Lower lobe of right lung (tissue), 2 donors: ENCODE measurements at places on chromosomes 2 and 18. TPM values are rescaled to one million over a fixed set of nuclear protein-coding genes. Genes with fewer than 3 reads are reported as not detected.
A peak's percentile ranks its signal among the peaks of the same experiment; 100 is the strongest.

DNA sequence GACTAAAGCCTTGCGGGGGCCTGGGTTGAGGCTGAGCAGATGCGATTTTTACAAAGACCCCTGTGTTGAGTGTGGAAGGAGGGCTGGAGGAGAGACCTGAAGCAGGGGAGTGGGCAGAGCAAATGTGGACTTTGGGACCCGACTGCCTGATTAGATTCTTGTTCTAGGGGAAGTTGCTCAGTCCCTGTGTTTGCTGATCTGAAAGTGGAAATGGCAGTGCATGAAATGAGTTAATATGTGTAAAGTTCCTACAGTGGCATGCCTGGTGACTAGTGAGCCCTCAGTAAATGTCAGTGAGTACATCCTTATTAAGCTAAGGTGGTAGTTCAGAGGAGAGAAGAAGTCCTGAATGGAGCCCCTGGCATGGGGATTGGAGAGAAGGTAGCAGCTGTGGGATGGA lies 52.3 kb downstream of the ARMC9 start:
- H3K27ac ChIP-seq: no peak overlapping the region
- H3K27me3 ChIP-seq: no peaks in the 10 kb centered on the region
- no peaks in the 10 kb centered on the region for H3K36me3 ChIP-seq

- no peaks in the 10 kb centered on the region for H3K4me1 ChIP-seq
- H3K4me3 ChIP-seq: no peak overlapping the region
- no peaks in the 10 kb centered on the region for H3K27me3 ChIP-seq
- DNase-seq: no peak
Measured at GRCh38 chr2:13255485-13255884, 538.7 kb downstream of the TRIB2 start.

GRCh38 chr2:240604939-240605716 lies 18.6 kb downstream of the CAPN10 start:
- H3K4me1 ChIP-seq: peaks cover 10% of the 10 kb centered on the region
- DNase-seq: peak; percentile 42
- H3K27ac ChIP-seq: no peak overlapping the region
- no peak overlapping the region for H3K4me3 ChIP-seq

The MC5R gene
- total RNA-seq: not detected

- no peak overlapping the region for H3K27ac ChIP-seq
- H3K36me3 ChIP-seq: peaks cover 6% of the 10 kb centered on the region
- no peaks in the 10 kb centered on the region for H3K27me3 ChIP-seq
- no peak overlapping the region for H3K4me3 ChIP-seq
- H3K4me1 ChIP-seq: peaks cover 23% of the 10 kb centered on the region
Measured at GRCh38 chr2:109486711-109487535, 126.8 kb downstream of the SEPTIN10 start.

The REG1B gene
- not detected for total RNA-seq

- peaks cover 8% of the 10 kb centered on the region for H3K4me1 ChIP-seq
- H3K27me3 ChIP-seq: no peaks in the 10 kb centered on the region
- no peak overlapping the region for H3K4me3 ChIP-seq
Measured at GRCh38 chr2:100257939-100258338, 64.4 kb downstream of the LONRF2 start.

The TCF23 gene
- total RNA-seq: 1.2 TPM

DNA sequence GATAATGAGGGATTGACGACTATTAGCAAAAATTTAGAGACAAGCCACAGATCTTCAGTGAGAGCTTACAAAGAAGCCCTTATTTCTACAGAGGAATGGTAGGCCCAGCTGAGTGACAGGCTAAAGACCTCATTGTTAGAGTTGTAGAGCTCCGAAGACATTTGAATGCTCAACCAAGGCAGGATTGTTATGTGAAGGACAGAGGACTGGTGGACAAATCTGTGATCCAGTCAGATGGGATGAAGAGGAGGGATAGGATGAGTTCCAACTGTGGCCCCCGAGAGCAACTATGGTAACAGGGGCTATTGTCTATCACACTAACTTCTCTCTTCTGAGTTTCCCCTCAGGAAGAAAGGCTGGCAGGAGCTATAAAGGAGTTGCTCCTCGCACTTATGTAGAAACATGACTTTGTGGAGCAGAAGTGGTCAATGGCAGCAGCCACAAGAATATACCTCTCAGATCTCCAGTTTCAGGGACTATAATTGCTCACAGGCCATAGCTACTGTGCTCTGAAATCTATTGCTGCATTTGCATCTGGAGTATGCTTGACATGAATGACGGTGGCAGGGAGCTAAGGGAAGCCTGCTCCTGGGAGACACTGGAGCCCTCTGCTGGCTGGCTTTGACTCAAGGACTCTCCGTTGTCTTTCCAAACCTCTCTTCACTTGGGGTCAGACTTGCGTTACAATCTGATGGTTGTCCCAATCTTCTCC lies 50.3 kb upstream of the GREB1L start:
- DNase-seq: peak; percentile 61
- H3K27ac ChIP-seq: no peak overlapping the region
- H3K36me3 ChIP-seq: no peaks in the 10 kb centered on the region
- H3K4me3 ChIP-seq: no peak overlapping the region
- H3K4me1 ChIP-seq: no peaks in the 10 kb centered on the region
- no peaks in the 10 kb centered on the region for H3K27me3 ChIP-seq

DNA sequence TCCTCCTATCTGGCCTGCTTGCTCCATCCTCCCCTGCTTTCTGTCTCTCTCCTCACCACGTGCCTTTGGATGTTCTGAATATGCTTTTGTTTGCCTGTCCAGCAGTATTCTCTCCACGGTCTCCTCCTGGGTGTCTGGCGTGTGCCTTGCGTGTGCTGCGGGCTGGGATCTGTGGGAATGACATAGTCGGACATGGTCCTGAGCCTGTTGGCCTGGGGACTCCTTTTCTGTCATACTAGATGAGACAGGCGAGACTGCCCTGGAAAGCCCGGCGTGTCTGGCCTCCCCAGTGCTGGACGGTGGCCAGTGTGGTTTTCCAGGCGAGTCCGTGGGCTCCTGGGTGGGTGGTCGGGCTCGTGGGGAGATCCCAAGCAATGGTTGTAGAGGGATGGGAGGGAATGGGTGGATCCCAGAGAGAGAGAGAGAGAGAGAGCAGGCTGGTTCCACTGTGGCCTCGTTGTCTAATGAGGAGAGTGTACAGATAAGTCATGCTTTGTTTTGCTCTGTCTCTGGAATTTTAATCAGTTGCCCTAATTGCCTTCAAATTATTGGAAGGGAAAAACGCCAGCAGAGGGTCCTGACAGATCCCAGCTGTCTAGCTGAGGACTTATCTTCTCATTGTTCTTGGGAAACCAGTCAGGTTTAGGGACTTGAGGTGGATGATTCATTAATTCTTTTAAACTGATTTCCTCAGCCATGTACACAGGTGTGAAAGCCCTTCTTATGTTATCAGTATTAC lies 58.3 kb downstream of the HPCAL1 start:
- peaks cover 14% of the 10 kb centered on the region for H3K36me3 ChIP-seq
- no peaks in the 10 kb centered on the region for H3K27me3 ChIP-seq
- H3K4me1 ChIP-seq: peaks cover 32% of the 10 kb centered on the region

- no peaks in the 10 kb centered on the region for H3K27me3 ChIP-seq
- H3K27ac ChIP-seq: no peak overlapping the region
- H3K4me3 ChIP-seq: no peak overlapping the region
- no peak for DNase-seq
- H3K4me1 ChIP-seq: no peaks in the 10 kb centered on the region
Measured at GRCh38 chr2:126399001-126399400, 257.0 kb upstream of the GYPC start.

DNA sequence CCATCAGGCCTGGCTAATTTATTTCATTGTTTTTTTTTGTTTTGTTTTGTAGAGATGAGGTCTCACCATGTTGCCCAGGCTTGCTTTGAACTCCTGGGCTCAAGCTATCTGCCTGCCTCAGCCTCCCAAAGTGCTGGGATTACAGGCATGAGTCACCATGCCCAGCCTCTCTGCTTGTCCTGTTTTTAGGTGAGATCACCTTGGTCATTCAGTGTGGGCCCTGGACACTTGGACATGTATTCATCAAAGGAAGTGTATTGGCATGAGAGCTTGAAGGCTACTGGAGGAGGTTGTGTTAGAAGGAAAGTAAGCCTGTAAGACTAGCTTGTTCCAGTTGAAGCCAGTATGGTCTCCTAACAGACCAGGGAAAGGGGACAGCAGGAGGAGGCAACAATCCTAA lies 229.2 kb upstream of the RGPD4 start:
- H3K36me3 ChIP-seq: no peaks in the 10 kb centered on the region
- no peaks in the 10 kb centered on the region for H3K27me3 ChIP-seq
- DNase-seq: no peak

The BCL11A gene
- total RNA-seq: 9.7 TPM

The KYNU gene
- 30.6 TPM for total RNA-seq

GRCh38 chr18:79677221-79677620 lies 2.4 kb upstream of the CTDP1 start:
- H3K27me3 ChIP-seq: no peaks in the 10 kb centered on the region
- H3K36me3 ChIP-seq: peaks cover under 1% of the 10 kb centered on the region
- no peak overlapping the region for H3K4me3 ChIP-seq
- H3K27ac ChIP-seq: no peak overlapping the region
- H3K4me1 ChIP-seq: peaks cover 39% of the 10 kb centered on the region
- no peak for DNase-seq

The GCG gene
- not detected for total RNA-seq

DNA sequence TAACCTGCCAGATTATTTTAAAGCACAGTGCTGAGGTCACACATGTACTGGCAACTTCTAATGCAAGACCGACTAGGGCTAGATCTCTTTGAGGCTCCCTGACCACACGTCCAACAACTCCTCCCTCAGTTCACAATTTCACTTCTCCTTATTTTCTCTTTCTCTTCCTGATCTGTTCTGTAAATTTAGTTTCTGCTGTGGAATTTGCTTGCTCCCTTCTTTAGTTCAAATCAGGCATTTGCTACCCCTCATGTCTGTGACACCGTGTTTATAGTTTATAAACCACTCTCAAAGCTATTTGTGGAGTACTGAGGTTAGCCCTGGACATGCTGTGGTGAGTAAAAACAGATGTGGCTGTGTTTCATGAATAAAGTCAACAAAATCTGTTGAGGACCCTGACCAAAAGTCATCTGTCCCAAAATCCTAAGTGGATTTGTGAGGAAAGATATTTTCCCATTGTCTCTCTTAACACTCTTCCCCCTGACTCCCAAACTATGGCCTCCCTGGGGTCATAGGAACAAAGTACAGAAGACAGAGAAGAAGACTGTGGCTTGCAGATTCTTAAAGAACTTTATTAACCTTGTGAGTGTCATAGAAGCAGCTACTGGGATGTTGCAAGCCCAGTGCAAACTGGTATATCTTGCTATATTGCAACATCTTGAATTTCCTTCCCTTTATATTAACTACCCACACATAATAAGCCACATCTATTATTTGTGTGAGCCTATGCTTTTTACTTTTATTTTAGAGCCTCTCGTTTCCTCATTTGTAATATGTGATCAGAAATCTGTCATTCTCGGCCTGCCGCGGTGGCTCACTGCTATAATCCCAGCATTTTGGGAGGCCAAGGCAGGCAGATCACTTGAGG lies 3.5 kb upstream of the NAGK start:
- peaks cover 4% of the 10 kb centered on the region for H3K27me3 ChIP-seq
- no peak overlapping the region for H3K4me3 ChIP-seq
- H3K36me3 ChIP-seq: no peaks in the 10 kb centered on the region
- no peak for DNase-seq
- peak overlapping the region; percentile 51 for H3K27ac ChIP-seq

DNA sequence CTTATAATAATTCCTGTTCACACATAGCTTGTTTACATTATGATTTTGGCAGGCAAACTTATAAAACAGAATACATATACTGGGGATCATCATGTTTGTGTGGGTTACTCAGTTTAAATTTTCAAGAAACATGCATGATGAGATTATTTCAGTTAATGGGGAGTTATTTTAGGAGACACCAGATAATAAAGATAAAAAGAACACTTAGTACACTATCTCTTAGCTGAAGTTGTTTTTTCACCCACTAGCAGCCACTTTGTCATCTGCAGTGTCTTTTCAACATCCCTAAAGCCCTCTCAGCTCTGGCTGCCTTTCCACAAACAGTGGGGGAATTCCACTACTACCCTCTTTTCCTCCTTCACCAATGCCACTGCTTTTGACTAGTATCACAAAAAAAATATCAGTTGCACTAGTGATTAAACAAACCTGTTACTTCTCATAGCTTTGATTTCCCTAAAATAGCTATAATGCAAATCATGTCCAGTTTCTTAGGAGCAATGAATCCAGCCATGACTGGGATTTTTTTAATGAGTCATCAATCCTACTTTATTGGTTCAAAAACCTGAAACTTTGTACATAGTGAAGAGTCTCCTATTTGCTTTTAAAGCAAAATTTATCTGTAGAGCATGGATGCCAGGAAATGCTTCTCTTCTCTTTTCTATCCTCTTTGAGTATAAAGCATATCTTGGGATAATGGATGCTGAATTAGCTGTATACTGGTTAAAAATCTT lies 156.7 kb upstream of the TFPI start:
- no peaks in the 10 kb centered on the region for H3K4me1 ChIP-seq
- H3K27ac ChIP-seq: no peak overlapping the region
- H3K36me3 ChIP-seq: no peaks in the 10 kb centered on the region
- DNase-seq: no peak
- no peak overlapping the region for H3K4me3 ChIP-seq

GRCh38 chr18:44714376-44714775 lies 33.7 kb downstream of the SETBP1 start:
- peaks cover 3% of the 10 kb centered on the region for H3K27me3 ChIP-seq
- H3K36me3 ChIP-seq: no peaks in the 10 kb centered on the region
- no peak overlapping the region for H3K27ac ChIP-seq
- DNase-seq: no peak

GRCh38 chr18:49612515-49613033 lies 50.7 kb downstream of the LIPG start:
- no peaks in the 10 kb centered on the region for H3K27me3 ChIP-seq
- no peaks in the 10 kb centered on the region for H3K36me3 ChIP-seq
- no peak overlapping the region for H3K27ac ChIP-seq
- no peak overlapping the region for H3K4me3 ChIP-seq

The TTC31 gene
- total RNA-seq: 23.0 TPM

GRCh38 chr2:138827426-138828054 lies 47.4 kb upstream of the NXPH2 start:
- H3K36me3 ChIP-seq: no peaks in the 10 kb centered on the region
- no peak for DNase-seq
- no peak overlapping the region for H3K4me3 ChIP-seq

GRCh38 chr2:47509250-47509649 lies 106.3 kb downstream of the MSH2 start:
- H3K27ac ChIP-seq: no peak overlapping the region
- no peaks in the 10 kb centered on the region for H3K4me1 ChIP-seq
- no peak for DNase-seq
- H3K27me3 ChIP-seq: no peaks in the 10 kb centered on the region
- H3K4me3 ChIP-seq: no peak overlapping the region
- no peaks in the 10 kb centered on the region for H3K36me3 ChIP-seq

- peak overlapping the region; percentile 96 for H3K27ac ChIP-seq
- peak overlapping the region; percentile 99 for H3K4me3 ChIP-seq
- H3K27me3 ChIP-seq: no peaks in the 10 kb centered on the region
- no peak for DNase-seq
- H3K36me3 ChIP-seq: peaks cover 23% of the 10 kb centered on the region
Measured at GRCh38 chr2:46914578-46915230, 902 bp downstream of the MCFD2 start.

DNA sequence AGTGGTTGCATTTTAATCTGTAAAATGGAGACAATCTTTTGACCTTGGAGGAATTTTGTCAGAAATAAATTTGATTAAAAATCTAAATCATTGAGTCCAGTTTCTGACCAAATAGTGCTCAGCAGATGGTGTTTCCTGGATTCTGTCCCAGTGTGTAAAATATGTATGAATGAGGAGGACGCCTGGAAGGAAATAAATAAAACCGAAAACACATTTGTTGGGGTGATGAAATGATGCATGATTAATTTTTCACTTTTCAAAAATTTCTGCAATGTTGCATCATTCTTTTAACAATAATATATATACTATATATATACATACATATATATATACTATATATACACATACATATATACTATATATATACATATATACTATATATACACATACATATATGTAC lies 261.1 kb upstream of the TRIB2 start:
- H3K27me3 ChIP-seq: no peaks in the 10 kb centered on the region
- no peak overlapping the region for H3K27ac ChIP-seq
- peaks cover 36% of the 10 kb centered on the region for H3K4me1 ChIP-seq
- no peak for DNase-seq
